Skin of body (tissue), 3 donors: ENCODE measurements at places on chromosomes 12 and 14. TPM values are rescaled to one million over a fixed set of nuclear protein-coding genes. Genes with fewer than 3 reads are reported as not detected.

The PLEKHH1 gene
- 8.7 TPM for total RNA-seq

The GLT8D2 gene
- total RNA-seq, result 36.5 TPM

The OTX2 gene
- total RNA-seq, result not detected

The NANOG gene
- not detected for total RNA-seq

The OR6C65 gene
- total RNA-seq, result not detected

The BMP4 gene
- 13.2 TPM for total RNA-seq

The FOXG1 gene
- not detected for total RNA-seq

The SERPINA3 gene
- 14.0 TPM for total RNA-seq

The EID3 gene
- total RNA-seq, result 8.6 TPM

The PLEKHD1 gene
- total RNA-seq, result 0.20 TPM

The SLC38A4 gene
- total RNA-seq, result 2.7 TPM

The MYF5 gene
- 3.5 TPM for total RNA-seq

The A2M gene
- total RNA-seq, result 150 TPM

The KCNA1 gene
- 0.30 TPM for total RNA-seq

The ALDH1L2 gene
- total RNA-seq, result 21.9 TPM

The NAA30 gene
- total RNA-seq, result 19.4 TPM
